ENCODE measurements at places on chromosomes 13 and 19. TPM values are rescaled to one million over a fixed set of nuclear protein-coding genes. Genes with fewer than 3 reads are reported as not detected.

DNA sequence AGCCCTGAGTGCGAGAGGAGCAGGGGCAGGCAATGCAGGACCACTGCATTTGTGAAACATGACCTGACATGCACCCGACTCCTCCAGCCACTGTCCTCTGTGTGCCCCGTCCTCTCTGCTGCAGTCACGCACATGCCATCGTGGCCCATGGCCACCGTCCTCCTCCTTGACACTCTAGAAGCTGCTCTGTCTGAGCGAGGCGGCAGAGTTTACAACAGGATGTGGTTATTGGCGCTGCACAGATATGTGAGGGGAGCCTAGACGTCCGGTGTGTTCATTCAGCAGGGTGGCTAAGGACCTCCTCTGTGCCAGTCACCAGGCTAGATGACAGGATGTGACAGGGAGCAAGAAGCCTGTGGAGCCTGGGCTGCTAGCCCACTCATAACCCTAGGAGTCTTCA, 277.8 kb downstream of the FOXO1 start:
- DNase-seq, result no peak
- no peaks in the 10 kb centered on the region for H3K27me3 ChIP-seq
- no peaks in the 10 kb centered on the region for H3K4me1 ChIP-seq
- H3K4me3 ChIP-seq, result no peak overlapping the region
- peak overlapping the region; percentile 20 for H3K27ac ChIP-seq

- no peaks in the 10 kb centered on the region for H3K4me1 ChIP-seq
- no peak overlapping the region for H3K4me3 ChIP-seq
- H3K27me3 ChIP-seq, result no peaks in the 10 kb centered on the region
- no peak overlapping the region for H3K27ac ChIP-seq
Observed at GRCh38 chr19:54196536-54196935, 4.1 kb upstream of the RPS9 start.

Gene HOMER3
- total RNA-seq, result 22.0 TPM

DNA sequence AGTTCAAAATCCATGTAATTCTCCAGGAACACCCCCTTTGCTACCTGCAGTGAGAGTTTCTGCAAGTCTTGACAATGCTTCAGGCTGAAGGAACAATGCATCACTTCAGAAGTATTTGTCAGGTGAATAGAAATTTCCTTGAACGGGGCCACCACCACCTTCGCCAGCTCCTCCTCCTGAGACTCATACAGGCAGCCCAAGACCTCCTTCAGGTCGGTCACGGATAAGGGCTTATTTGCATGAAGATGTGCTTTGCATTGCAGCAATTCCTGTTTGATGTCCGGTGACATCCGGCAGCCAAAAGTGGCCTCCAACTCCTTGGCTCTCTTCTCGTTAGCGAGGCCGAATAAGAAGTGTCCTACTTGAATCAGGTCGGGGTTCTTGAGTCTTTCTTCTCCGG, 8.4 kb downstream of the NLRP7 start:
- no peaks in the 10 kb centered on the region for H3K36me3 ChIP-seq
- H3K4me3 ChIP-seq, result no peak overlapping the region
- no peak for DNase-seq
- no peaks in the 10 kb centered on the region for H3K27me3 ChIP-seq
- H3K4me1 ChIP-seq, result no peaks in the 10 kb centered on the region

- H3K4me3 ChIP-seq, result no peak overlapping the region
- no peak for DNase-seq
- H3K27ac ChIP-seq, result no peak overlapping the region
- H3K27me3 ChIP-seq, result no peaks in the 10 kb centered on the region
- no peaks in the 10 kb centered on the region for H3K4me1 ChIP-seq
Observed at GRCh38 chr19:4496304-4496703, 22.0 kb downstream of the PLIN4 start.

DNA sequence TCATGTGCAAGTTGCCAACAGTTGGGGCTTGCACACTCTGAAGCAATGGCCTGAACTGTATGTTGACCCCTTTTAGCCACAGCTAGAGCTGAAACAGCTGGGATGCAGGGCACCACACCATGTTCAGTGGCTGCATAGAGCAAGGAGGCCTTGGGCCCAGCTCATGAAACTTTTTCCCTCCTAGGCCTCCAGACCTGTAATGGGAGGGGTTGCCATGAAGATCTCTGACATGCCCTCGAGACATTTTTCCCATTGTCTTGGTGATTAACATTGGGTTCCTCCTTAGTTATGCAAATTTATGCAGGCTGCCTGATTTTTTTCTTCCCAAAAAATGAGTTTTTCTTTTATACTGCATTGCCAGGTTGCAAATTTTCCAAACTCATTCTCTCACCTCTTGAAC, 165.1 kb upstream of the PRR20A start:
- H3K4me1 ChIP-seq, result no peaks in the 10 kb centered on the region
- H3K27me3 ChIP-seq, result no peaks in the 10 kb centered on the region
- H3K27ac ChIP-seq, result no peak overlapping the region
- no peak for DNase-seq

GRCh38 chr19:41910992-41911888, 17.0 kb downstream of the ERFL start:
- peaks cover 54% of the 10 kb centered on the region for H3K27me3 ChIP-seq
- no peak for DNase-seq
- no peaks in the 10 kb centered on the region for H3K36me3 ChIP-seq
- H3K4me1 ChIP-seq, result no peaks in the 10 kb centered on the region
- no peak overlapping the region for H3K4me3 ChIP-seq
- H3K27ac ChIP-seq, result no peak overlapping the region

DNA sequence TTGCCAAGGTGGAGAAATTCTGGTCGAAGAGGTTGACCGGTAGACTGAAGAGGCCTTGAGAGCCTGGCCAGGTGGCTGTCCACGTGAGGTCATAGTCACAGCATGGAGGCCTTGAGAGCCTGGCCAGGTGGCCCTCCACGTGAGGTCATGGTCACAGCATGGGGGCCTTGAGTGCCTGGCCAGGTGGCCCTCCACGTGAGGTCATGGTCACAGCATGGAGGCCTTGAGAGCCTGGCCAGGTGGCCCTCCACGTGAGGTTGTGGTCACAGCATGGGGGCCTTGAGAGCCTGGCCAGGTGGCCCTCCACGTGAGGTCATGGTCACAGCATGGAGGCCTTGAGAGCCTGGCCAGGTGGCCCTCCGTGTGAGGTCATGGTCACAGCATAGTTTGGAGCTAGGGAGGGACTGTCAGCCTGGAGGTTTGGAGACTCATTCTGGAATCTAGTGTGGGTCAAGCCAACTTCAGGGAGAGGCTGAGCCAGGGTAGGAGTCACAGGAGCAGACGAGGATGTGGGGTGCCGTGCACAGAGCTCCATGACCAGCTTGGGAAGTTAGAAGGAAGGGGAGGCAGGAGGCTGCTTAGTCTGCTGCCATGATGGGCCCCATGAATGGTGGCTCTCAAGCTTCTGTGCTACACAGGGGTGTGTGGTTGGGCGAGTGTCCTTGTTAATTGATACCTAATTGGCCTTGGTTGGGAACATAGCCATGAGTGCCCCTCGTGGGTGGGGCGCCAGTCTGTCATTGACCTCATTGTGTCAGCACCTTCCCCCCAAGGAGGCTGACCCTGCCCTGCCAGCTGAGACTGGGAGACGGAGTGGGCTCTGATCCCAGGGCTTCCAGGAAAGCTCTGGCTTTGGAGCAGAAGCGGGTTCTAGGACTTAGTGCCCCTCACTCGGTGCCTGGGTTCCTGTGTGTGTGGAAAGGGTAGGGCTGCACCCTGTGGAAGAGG, 4.0 kb downstream of the LENG9 start:
- no peaks in the 10 kb centered on the region for H3K27me3 ChIP-seq
- peak overlapping the region; percentile 21 for H3K27ac ChIP-seq
- peaks cover 50% of the 10 kb centered on the region for H3K4me1 ChIP-seq
- H3K36me3 ChIP-seq, result peaks cover 25% of the 10 kb centered on the region
- no peak overlapping the region for H3K4me3 ChIP-seq

Gene F10
- 18.8 TPM for total RNA-seq

DNA sequence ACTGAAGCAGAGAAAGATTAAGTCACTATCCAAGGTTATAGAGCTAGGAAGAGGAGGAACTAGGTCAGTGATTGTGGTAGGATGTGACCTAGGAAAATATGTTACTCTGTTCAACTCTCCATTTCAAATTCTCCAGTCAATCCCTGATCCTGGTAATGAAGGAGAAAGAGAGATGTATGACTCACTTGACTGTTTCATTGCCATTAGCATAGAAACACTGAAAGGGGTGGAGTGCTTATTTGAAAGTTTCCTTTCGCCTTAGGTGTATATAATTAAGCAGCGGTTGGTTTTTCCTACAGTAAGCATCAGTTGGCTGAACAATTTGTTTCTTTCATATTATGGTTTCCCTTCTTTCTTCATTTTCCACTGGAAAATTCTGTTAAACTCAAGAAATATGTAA, 198.1 kb upstream of the CSNK1A1L start:
- no peaks in the 10 kb centered on the region for H3K27me3 ChIP-seq
- no peaks in the 10 kb centered on the region for H3K36me3 ChIP-seq
- DNase-seq, result no peak
- no peak overlapping the region for H3K4me3 ChIP-seq
- no peaks in the 10 kb centered on the region for H3K4me1 ChIP-seq

GRCh38 chr19:34452723-34453122, 24.5 kb downstream of the UBA2 start:
- H3K4me3 ChIP-seq, result no peak overlapping the region
- no peaks in the 10 kb centered on the region for H3K4me1 ChIP-seq
- H3K27ac ChIP-seq, result no peak overlapping the region
- no peak for DNase-seq
- peaks cover 26% of the 10 kb centered on the region for H3K36me3 ChIP-seq

DNA sequence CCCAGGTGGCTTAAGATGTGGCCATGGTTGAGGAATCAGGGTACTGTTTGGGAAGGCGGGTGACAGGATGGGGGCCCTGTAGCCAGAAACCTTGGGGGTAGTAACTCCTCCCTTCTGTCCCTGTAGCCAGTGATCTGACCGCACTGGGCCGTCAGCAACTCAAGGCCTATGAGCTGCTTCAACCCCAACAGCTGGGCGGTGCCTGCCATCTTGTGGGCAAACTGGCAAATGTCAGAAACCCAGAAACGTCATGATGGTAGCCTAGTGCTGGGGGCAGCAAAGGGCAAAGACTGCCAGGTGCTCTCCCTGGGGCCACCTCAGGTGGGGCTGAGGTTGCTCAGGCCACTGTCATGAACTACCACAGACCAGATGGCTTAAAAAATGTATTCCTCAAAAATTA, 3.5 kb downstream of the COPE start:
- no peak overlapping the region for H3K27ac ChIP-seq
- peaks cover 5% of the 10 kb centered on the region for H3K4me1 ChIP-seq
- no peak overlapping the region for H3K4me3 ChIP-seq
- H3K36me3 ChIP-seq, result peaks cover 26% of the 10 kb centered on the region
- DNase-seq, result peak; percentile 39
- no peaks in the 10 kb centered on the region for H3K27me3 ChIP-seq

Gene HSD11B1L
- total RNA-seq, result 8.2 TPM

DNA sequence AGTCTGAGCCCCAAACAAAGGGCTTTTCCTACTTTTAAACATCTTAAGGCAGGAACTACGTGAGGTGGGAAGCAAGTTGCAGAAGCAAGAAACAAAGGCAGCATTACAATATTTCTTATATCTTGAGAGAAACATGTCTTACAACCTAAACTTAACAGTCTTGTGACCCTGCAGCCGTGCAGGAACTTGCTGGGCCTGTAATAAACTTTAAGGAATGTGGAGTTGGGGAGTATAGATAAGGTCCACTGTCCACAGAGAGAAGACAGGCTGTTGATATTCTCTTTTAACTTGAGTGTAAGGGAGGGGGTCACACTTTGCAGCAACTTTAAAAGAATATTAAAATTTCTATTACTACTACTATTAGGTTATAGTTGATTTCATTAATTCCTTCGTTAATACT, 214.6 kb upstream of the HTR2A start:
- H3K36me3 ChIP-seq, result no peaks in the 10 kb centered on the region
- no peak for DNase-seq
- no peaks in the 10 kb centered on the region for H3K4me1 ChIP-seq
- H3K4me3 ChIP-seq, result no peak overlapping the region
- H3K27ac ChIP-seq, result no peak overlapping the region

Gene CYP4F8
- total RNA-seq, result not detected

Gene GRIN2D
- 1.0 TPM for total RNA-seq

Gene CEACAM8
- total RNA-seq, result 0.18 TPM

Gene MYH14
- total RNA-seq, result 142 TPM

DNA sequence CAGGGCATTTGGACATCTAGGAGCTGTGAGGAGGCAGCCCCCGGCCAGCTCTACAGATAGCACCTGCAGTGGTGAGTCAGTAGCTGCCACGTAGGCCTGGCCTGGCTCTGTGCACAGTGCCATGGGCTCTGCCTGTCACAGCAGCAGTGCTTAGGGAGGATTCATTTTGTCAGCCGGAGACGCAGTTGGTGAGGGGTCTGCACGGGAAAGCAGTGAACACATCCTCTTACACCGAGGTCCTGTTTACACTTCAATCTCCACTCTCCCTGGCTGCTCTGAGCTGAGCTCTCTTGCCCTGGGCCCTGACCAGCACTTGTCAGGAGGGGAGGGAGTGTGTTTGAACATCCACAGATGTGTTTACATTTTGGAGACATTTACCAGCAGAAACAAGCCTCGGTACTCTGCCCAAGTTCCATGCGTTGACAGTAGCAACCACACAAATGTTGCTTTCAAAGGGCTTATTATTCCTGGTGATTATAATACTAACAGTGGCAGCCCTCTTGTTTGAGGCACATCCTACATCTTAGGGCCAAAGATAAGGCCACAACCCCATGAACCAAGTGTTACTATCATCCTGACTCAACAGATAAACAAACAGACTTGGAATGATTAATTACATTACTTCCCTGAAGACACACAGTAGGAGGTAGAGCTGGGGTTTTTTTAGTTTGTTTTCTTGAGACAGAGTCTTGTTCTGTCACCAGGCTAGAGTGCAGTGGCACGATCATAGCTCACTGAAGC, 148.9 kb downstream of the USP12 start:
- no peaks in the 10 kb centered on the region for H3K36me3 ChIP-seq
- DNase-seq, result peak; percentile 85

DNA sequence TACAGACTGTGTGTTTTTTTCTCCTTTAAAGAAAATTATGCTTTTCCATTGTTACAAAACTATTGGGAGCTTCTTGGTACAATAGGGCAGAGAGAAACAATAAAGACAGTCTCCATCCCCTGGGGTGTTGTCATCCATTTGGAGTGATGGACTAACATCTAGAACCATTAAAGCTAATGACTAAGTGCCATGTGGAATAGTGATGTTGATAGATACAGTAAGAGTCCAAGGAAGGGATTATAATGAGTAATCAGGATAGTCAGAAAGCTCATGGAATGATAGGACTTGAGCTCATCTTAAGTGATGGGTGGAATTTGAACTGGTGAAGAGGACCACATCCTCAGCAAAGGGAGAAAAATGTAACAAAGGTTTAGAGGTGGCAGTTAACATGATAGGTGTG, 24.1 kb upstream of the FRY start:
- H3K4me1 ChIP-seq, result peaks cover 8% of the 10 kb centered on the region
- peak overlapping the region; percentile 17 for H3K27ac ChIP-seq
- no peak overlapping the region for H3K4me3 ChIP-seq
- no peaks in the 10 kb centered on the region for H3K27me3 ChIP-seq

Gene URAD
- not detected for total RNA-seq
